ENCODE measurements at places on chromosomes 2 and 18. TPM values are rescaled to one million over a fixed set of nuclear protein-coding genes. Genes with fewer than 3 reads are reported as not detected.

The AMER3 gene
- total RNA-seq, result not detected

The KIAA2012 gene
- 0.89 TPM for total RNA-seq

DNA sequence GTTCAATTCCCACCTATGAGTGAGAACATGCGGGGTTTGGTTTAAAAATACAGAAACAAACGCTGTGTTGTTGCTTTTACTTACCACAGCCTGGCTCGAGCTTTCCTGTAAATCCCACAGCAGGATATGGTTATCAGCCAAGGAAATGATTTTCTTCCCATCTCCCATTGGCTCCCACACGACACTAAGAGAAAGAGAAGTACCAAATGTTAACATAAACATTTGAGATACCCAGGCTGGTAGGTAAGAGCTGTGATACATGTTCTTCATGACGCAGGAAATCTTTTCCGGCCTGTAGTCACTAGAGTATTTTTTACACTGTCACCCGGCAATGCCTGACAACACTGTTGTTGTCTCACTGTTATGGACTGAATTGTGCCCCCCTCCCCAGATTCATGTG lies 163.6 kb downstream of the EIPR1 start:
- peaks cover 4% of the 10 kb centered on the region for H3K36me3 ChIP-seq
- H3K27me3 ChIP-seq, result no peaks in the 10 kb centered on the region

DNA sequence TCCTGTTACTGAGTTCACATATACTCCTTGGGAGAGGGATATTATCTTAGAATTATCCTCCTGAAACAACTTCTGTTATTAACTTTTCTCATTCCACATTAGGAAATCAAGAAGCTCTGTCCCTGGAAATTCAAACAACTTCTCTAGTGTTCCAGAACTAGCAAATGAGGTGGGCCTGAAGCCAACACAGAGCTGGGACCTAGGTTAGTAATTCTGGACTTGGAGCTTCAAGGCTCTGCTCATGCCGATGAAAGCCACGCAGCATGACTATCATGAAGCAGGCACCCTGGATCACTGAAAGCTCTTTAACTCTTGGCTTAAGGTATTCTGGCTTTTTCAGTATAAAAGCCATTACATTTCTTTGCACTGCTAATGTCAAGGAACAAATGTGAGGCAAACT lies 242.7 kb downstream of the TGIF1 start:
- no peaks in the 10 kb centered on the region for H3K27me3 ChIP-seq
- no peak for DNase-seq
- no peak overlapping the region for H3K27ac ChIP-seq
- no peak overlapping the region for H3K4me3 ChIP-seq
- H3K4me1 ChIP-seq, result no peaks in the 10 kb centered on the region

GRCh38 chr2:204583773-204584172 lies 38.5 kb downstream of the PARD3B start:
- H3K4me1 ChIP-seq, result no peaks in the 10 kb centered on the region
- H3K4me3 ChIP-seq, result no peak overlapping the region
- H3K36me3 ChIP-seq, result no peaks in the 10 kb centered on the region
- H3K27ac ChIP-seq, result no peak overlapping the region
- no peak for DNase-seq

The SPATA3 gene
- total RNA-seq, result not detected

- no peak for DNase-seq
- no peaks in the 10 kb centered on the region for H3K27me3 ChIP-seq
- no peak overlapping the region for H3K4me3 ChIP-seq
These were observed 84.9 kb downstream of the MAP4K4 start for GRCh38 chr2:101782427-101782792.

DNA sequence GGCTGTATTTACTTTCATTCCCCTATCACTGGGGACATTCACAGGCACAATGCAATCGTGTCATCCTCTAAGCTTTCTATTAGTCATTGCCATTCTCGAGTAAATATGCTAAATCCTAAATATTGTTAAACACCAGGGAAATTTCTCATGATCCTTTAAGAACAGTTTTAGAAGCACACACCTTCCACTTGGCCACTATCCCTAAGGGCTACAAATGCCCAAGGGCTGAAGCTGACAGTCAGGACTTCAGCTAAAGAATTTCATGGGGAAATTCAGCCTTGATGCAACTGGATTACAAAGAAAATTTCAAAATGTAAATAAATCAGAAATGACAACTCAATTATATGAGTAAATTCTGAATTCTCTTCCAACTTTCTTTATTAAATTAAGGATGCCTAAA lies 163.1 kb upstream of the PID1 start:
- H3K4me1 ChIP-seq, result no peaks in the 10 kb centered on the region
- no peak for DNase-seq
- H3K27ac ChIP-seq, result no peak overlapping the region
